Left kidney (tissue), 8 donors: ENCODE measurements at places on chromosomes 3 and 15.

DNA sequence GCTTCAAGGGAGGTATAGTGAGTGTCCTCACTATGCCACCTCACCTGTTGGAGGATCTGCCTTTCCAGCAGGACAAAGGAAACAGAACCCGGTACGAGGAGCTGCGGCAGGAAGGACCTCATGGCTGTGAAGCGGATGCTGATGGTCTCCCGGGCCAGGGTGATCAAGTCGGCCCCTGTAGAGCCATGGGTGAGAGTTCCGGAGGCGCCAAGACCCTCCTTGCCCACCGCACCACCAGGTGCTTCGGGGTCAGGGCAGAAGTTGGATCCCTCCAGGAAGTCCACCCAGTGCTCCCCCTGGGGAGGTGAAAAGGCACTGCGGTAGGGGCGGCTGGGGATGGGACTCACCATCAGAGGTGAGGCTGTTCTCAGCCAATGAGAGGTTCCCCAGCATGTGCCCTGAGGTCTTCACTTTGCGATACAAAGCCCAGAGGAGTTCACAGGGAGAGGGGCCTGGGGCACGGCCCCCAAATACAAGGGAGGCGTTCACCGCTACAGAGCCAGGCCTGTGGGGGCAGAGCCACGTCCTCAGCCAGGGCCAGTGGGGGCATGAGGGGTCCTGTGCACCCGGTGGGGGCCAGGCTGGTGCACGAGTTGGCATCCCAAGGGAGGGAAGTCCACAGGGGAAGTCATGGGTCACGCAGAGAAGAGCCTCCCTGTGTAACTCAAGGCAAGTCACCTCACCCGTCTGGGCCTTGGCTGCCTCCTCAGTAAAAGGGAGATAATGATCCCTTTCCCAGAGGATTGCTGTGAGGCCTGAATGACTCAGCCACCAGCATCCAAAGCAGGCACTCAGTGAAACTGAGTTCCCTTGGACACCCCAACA, 27.7 kb downstream of the C15orf39 start:
- DNase-seq, result no peak

DNA sequence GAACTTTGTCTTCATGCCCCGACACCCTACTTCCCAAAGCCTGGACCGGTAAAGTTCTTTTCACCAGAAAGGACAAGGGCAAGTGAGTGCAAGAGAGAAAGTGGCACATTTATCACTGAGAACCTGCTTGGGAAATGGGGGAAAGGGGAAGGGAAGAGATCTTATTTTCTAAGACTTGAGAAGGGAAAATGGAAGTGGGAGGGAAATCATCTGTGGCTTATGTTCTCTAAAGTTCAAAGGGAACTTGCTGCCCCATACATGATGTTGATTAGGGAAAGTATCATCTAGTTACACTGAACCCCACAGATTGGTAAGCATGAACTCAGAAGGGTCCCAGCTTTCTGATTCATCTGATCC, 199.5 kb upstream of the LPP start:
- DNase-seq, result no peak

- no peak for DNase-seq
Observed at GRCh38 chr15:71397377-71397776, 282.1 kb downstream of the THSD4 start.

DNA sequence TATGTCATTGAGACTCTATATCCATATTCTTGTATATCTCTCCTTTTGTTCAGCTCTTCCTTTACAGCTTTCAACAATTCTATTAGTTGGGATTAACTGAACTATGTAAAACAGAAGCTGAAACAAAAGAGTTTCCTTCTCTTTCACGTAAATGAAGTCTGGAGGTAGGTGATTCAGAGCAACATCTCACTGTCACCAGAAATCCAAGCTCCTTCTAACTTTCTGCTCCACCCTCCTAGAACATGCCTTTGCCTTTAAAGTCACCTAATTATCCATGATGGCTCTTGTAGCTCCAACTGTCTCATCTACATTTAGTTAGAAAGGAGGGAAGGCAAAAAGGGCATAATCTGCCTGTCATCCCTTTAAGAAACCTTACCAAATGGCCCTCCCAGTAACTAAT, 458.2 kb upstream of the MDFIC2 start:
- no peak for DNase-seq

DNA sequence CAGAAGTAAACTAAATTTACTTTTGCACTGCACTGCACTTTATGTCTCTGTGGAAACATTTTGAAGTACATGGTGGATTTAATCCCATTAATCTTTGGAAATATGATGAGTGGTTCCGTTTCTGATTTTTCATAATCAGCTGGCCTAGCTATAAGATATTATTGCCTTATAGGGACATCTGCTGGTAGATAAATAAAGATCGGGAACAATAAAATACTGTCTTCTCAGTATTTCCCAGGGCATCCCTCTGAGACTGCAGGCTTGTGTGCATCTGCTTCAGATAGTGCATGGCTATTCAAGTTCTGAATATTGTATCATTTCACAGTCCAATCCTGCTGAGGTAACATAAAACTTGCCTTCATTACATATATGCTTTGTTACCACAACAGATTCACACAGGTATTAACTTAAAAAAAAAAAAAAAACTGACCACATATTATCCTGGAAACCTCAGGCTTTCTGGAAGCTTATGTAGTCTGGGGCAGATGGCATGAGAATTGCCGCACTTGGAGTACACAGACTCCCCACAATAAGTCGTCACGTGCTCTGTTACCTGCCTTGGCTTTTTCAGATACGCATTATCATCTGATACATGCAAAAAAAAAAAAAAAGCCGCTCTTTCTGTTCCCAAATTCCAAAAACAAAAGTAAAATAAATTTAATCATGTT, 330.8 kb upstream of the AGTR1 start:
- no peak for DNase-seq

DNA sequence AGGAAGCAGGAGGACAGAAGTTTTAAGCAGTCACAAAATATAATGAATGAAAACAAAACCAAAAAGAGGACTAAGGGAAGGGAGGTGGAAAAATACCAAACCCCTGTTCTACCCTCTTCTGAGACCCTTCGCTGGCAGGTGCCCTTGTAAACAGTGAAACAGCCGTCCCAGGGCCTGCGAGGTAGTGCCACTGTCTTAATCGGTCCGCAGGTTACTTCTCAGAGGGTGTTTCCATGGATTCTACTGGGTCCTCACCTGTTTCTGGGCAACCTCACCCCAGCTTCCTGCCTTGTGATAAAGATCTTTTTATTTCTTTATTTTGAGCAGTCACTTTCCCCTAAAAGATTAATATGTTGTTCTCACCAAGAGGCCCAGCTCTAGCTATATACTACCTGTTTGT, 65.3 kb downstream of the SLC30A4 start:
- DNase-seq, result no peak

GRCh38 chr3:158226429-158226828, 116.5 kb downstream of the RSRC1 start:
- DNase-seq, result no peak

DNA sequence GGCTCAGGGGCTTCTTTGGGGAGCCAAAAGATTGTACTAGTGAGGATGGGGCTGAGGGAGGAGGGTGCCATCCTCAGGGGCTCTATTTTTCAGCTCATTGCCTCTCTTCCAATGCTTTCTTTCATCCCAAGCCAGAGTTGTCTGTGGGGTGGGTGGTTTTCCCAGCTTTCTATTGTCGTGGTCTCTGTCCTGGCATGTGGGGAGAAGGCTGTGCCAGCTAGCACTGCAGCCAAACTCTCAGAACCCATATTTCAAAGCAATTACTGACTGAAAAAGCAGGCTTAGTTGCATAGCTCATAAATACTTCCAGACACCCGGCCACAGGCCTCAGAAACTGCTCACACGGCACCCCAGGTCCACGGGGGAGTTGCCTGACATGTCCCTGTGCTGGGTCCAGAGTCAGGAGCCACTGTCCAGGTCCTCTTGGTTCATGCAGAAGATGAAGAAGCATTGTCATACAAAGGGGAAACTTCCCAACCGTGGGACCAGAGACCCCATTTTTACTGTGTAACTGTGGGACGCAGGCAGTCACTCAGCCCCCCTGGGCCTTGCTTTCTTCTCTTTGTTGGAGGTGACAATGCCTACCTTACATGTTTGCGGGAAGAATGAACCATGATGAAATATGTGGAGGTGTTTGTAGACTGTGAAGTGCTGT, 27.6 kb downstream of the FGD5 start:
- no peak for DNase-seq

DNA sequence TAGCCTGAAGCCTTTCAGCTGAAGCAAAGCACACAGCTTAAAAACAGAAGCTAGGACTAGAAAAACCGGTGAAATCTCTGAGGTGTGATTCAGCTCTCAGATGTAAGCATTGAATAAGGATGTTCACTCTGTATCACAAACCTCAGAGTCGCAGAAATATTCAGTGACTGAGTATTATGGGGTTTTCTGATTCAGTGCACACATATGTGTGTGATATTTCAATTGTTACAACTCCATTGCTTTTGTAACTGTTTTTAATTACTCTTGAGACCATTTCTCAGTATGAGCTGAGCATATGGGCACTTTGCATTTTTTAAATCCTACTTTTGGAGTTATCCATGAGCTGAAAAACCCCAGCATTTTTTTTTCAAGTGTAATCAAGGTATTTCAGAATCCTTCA, 868.8 kb downstream of the NTRK3 start:
- no peak for DNase-seq

GRCh38 chr3:88152841-88153240, 3.1 kb downstream of the C3orf38 start:
- DNase-seq, result no peak

DNA sequence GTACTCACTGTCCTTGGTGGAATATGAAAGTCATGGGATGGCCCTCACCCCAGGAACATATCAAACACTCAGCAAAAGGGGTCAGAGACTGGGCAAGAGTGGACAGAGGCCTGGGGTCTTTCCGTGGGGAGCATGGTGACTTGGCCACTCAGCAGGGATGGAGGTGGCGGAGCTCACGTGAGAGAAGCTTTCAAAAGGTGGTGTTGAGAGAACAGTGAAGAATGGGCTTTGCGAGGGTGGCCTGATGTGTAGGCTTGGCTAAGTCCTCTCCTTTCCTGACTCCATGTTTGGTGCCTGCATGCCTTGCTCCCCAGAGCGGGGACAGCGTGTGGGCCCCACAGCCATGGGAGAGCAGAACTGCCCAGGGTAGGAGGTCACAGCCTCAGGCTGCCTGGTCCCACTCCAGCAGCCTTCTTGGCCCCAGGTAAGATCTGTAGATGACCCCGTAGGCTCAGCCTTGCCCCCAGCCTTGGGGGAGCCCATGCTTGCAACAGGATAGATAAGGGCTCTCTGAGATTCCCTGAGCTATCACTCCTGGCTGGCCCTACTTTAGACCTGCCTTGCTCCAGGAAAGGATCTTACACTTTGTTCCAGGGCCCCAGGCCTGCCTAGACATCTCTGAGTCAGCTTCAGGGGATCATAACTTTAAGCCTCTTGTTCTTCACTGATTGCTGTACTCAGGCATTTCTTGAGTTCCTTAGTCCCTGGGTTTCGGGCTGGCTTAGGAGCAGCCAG, 17.0 kb downstream of the RPLP1 start:
- DNase-seq, result no peak

DNA sequence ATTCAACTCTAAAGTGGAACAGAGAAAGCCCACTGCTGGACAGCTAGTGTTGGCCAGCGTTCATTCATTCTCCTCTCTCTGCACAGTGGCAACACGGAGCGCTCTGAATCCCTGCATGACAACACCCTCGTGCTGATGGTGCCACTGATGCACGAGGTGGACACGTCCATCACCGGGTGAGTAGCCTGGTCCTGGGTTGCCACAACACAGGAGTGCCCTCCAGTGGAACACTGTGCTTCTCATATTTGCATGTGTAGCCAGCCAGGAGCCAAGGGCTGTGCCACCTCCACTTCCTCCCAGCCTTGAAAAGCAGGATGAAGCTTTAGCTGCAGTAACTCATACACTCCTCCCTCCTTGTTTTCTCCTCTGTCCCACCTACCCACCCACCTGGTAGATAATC, 120.0 kb upstream of the CTDSPL start:
- DNase-seq, result no peak

DNA sequence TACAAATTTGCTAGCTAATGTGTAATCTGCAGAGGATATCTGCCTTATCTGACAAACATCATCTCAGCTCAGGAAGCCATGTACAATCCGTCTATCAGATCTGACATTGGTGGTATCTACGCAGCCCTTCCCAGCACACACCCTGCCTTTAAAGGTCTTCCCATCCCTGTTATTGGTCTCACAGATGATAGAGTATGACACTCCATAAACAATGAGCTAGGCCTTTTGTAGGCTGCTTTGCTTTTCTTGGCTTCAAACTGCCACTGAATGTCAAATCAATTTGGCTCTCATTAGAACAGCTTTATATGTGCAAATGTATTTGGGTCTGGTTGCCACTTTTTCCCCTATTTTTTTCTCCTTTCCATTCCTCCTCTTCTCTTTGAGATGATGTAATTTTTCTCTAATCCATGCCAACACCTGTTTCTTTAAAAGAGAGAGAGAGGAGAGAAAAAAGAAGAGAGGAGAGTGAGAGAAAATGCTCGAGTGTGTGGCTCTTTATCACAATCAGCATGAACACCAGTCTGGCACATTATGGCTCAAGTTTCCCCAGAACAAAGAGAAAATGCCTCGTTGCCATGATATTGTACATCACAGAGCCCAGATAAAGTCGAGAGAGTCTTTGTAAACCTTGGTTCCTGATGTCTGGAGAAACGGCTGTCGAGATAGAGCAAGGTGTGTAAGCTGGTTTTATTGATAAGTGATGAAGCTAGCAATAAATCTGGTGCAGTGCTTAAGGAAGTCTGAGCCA, 80.8 kb upstream of the DPH6 start:
- no peak for DNase-seq

DNA sequence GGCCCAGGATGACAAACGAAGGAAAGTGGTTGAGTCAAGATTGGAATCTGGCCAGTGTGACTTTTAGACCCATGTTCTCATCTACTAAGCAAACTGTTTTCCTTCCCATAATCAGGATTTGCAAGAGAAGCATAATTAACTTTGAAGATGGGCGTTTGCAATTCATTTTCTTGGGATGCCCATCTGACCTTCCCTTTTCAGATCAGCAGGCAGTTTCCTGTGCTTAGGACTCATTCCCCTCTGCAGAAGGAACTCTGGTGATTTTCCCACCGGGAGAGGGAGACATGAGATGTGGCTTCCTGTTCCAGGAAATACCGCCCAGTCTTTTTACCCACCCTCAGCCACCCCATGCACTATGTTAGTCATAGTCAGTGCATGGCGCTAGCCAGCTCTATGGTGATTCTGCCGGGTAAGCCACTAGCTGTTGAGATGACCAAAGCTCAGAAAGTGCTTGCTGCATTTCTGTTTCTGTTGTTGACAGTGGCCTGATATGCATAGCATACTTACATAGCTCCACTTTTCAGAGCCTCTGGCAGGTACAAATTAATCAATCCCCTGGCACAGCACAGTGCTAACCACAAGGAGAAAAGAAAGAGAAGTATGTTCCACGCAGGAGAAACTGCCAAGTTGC, 129.4 kb downstream of the VGLL4 start:
- no peak for DNase-seq

- DNase-seq, result peak; percentile 56
Observed at GRCh38 chr3:51501833-51502561, 2.2 kb upstream of the DCAF1 start.

DNA sequence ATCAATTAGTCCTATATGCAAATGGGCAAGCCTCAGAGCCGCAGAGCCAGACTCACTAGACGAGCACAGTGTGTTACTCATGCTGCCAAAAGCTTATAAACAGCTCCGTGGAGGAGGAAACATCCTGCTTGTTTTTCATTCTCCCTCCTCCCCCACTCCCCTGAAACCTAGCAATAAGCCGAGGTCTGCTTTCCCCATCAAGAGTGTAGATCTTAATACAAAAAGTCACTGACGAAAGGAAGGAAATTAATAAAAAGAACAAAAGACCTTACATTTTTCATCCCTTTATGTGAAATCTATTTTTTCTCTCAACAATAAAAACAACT, 88.5 kb downstream of the XXYLT1 start:
- peak; percentile 80 for DNase-seq
